ENCODE measurements at places on chromosomes 12 and 14.

- DNase-seq = no peak
Measured at GRCh38 chr12:132029503-132030300, 80.0 kb downstream of the EP400 start.

DNA sequence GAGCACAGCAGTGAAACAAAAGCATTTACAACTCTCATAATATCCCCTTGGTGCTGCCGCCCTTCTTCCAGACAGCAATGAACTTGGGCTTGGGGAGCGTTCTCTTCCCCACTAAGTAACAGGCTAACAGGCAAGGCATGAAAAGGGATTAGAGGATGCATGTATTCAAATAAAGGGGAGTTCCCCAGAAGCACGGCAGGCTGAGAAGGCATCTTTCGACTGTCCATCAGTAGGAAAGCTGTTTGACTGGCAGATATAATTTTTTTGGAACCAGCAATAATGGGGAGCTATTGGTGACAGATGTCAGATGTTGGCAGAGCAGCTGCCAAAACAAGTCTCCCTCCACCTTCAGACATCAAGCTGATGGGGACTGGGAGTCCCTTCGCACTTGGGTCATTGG is 9.2 kb upstream of the TIGAR start:
- DNase-seq = no peak

DNA sequence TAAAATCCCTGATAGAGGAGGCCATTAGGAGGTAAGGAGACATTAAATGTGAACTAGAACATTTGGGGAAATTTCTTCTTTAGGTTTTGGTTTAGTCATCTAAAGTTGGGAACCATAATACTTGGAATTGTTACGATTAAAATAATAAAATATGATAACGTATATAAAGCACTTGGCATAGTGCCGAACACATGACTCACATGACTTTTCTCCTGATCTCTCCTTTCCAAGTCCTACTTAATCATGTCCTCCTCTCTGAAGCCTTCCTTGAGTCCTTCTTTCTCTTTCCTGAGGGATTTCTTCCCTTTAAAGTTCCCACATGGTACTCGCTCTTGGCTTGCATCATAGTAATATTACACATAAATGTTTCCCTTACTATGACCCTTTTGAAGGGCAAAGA is 20.0 kb downstream of the BEST3 start:
- DNase-seq = no peak

GRCh38 chr12:28242129-28242495 is 51.9 kb downstream of the CCDC91 start:
- DNase-seq = no peak

DNA sequence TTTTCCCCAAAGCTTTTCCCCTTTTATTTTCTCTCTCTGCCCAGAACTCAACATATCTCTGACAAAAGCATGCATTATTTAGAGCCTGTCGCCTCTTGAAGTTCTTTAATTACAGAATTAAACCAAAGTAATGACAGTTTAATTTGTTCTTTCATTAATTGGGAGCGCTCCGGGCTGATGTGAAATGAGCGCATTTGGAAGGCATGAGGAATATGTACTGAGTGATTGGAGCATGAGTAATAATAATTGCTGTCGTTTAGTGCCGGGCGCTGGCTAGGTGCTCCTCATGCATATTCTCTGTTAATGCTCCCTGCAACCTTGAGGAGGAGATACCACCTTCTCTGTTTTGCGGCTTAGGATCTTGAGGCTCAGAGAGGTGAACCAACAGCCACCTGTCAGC is 120.5 kb downstream of the SLC25A47 start:
- no peak for DNase-seq

DNA sequence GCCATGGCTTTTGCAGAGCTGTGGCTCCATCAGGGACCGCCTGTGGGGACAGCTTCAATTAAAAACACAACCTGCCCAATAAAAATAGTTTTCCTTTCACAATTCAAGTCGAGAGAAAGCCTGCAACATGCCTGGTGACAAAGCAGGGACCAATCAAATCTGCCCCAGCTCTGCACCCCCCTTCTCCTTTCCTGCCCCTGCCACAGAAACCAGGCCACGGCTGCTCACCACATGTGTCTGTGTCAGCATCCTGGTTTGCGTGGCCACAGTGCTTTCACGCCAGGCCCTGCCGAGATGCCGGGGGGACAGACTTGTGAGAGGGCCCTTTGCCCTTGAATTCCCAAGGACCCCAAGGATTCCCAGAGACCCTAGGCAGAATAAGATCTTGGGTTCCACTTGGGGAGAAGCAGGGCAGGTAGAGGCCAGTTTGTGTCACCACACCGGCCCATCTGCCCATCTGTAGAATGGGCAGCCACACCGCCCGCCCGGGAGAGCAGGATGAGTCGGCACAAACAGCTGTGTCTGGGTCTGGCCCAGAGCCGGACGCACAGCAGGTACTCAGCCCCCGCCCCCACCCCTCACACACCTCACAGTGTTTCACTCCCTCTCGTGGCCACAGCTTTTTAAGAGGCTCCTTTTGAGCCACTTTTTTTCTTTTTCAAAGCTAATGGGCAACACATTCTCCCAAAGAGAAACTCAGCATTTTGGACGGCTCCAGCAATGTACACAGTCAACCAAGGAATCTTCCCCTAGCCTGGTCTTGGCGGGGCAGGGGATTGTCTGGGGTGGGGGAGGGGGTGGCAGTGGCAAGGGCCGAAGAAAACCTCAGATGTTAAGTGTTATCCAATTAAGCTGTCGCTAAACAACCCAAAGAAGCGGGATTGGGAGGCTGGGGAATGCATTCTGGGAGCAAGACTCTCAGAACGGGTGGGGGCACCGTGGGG is 41.5 kb downstream of the BCL11B start:
- DNase-seq = no peak
